ENCODE measurements at places on chromosomes 12 and 14. TPM values are rescaled to one million over a fixed set of nuclear protein-coding genes. Genes with fewer than 3 reads are reported as not detected.

Gene IL23A
- total RNA-seq = 1.8 TPM

Gene SERPINA12
- not detected for total RNA-seq

Gene FOXG1
- not detected for total RNA-seq

- DNase-seq = peak; percentile 17
Observed at GRCh38 chr14:21711360-21711961, 37.8 kb upstream of the OR4E1 start.

GRCh38 chr12:108730365-108731104 is 783 bp downstream of the CORO1C start:
- DNase-seq = peak; percentile 72
